Stimulated activated CD8-positive, alpha-beta memory T cell treated with anti-CD3 and anti-CD28 coated beads, Interleukin-15, amount 100 ng/mL, for 4 hours (primary cell): ENCODE measurements at places on chromosomes 4 and X.

GRCh38 chr4:26076000-26076587, 162.1 kb downstream of the SMIM20 start:
- no peak for DNase-seq

- DNase-seq = no peak
Measured at GRCh38 chrX:37854748-37855147, 7.4 kb upstream of the DYNLT3 start.

DNA sequence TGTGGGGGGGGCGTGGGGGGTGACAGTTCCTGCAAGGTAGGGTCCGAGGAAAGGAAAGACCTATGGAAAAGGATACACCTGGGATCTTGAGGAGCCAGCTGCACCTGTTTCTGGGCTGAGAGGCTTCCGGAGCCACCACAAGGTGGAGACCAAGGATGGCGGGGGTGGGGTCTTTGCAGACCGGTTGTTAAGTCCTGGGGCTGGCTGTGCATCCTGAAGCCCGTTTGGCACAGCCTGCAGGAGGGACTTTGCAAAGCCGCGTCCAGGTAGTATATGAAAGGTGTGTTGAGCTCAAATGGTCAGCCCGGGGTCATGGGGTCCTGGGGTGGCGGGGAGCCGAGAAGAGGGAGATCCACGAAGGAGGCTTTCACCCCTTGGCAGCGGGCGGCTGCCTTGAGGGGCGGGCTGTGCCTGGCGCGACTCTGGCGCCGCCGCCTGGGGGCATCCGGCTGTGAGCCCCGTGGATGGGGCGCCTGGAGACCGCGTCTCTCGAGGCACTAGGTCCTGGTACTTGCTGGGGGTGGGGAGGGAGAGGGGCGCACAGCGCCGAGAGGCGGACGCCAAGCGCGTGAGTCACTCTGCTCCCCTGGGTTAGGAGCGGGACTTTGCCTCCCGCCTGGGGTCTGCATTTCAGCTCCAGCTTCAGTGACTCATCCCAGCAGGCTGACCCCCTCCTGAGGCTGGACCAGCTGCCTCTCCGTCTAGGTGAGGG, 58.2 kb upstream of the DYNLT3 start:
- DNase-seq = no peak

DNA sequence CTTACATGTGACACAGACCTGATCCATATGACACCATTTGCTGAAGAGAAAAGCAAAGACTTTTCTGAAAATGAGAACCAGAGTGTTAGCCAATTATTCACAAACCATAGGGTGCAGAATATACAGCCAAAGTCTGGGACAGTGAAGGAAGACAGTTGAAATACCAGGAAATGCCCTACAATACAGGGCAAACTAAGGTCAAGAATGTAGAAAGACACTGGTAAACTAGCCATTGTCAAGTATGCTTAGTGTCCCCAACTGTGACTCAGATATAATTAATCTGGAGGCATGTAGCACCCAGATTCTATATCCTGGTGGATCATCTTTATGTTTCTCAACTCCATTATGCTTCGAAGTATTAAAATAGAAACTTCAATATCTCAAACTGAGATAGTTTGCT, 200.9 kb upstream of the FSTL5 start:
- no peak for DNase-seq

- no peak for DNase-seq
Measured at GRCh38 chrX:65575022-65575421, 40.4 kb upstream of the LAS1L start.

DNA sequence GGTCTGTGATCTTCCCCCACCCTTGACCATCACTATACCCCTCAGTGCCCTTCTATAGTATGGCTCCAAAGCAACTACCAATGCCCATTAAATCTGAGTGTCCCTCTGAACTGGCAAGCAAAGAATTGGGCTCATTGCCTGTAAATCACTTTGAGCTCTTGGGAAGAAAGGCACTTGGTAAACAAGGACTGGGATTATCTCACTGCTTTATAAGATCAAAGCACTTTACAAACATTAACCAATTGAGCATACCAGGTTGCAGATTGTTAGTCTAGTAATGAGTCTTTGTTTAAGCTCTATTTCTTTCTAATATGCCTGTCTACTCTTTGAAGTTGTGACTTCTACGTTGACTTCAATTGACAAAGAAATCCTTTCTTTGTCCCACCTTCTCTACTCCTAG, 34.1 kb downstream of the AREG start:
- no peak for DNase-seq

- no peak for DNase-seq
Measured at GRCh38 chr4:152591876-152592275, 56.0 kb upstream of the FBXW7 start.
